ENCODE measurements at places on chromosomes 1 and 21. TPM values are rescaled to one million over a fixed set of nuclear protein-coding genes. Genes with fewer than 3 reads are reported as not detected.

- no peak overlapping the region for H3K27ac ChIP-seq
- no peak overlapping the region for H3K4me3 ChIP-seq
- no peak for DNase-seq
- H3K4me1 ChIP-seq: peaks cover 11% of the 10 kb centered on the region
These were observed 3.0 kb downstream of the TSPAN2 start for GRCh38 chr1:115086176-115086830.

DNA sequence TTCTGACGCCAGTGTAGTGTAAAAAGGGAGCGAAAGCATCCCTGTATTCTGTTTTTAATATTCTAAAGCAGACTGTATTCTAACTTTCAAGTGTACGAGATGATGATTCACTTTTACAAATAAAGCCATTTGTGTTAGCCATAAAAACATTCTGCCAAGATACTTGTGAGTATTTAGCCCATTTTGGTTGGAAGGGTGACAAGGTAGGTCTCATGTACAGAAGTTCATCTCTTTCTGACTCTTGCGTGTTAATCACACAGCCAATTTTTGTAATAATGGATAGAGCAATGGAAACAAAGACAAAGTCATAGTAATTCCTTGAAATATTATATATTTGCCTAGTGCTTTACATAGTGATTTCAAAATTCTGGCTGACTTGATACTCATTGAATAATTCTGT is 125.3 kb upstream of the GREM2 start:
- no peak overlapping the region for H3K27ac ChIP-seq
- H3K4me1 ChIP-seq: no peaks in the 10 kb centered on the region
- H3K36me3 ChIP-seq: no peaks in the 10 kb centered on the region
- no peaks in the 10 kb centered on the region for H3K27me3 ChIP-seq

DNA sequence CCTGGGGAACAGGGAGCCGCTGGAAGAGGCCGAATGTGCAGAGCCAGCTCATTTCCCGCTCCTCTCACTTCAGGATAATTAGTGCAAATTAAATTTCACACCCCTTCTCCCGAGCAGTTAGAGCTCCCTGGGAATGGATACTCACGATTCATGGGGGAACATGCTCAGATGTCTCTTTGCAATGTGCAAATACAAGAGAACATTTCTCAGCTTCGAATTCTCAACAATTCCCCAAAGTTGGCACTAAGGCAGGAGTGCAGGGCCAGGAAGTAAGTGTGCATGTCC is 54.9 kb downstream of the CAMK2N1 start:
- no peak overlapping the region for H3K27ac ChIP-seq
- H3K27me3 ChIP-seq: peaks cover 33% of the 10 kb centered on the region
- no peak for DNase-seq

GRCh38 chr1:99968214-99968613 is 1.6 kb upstream of the SLC35A3 start:
- no peaks in the 10 kb centered on the region for H3K27me3 ChIP-seq
- H3K4me3 ChIP-seq: peak overlapping the region; percentile 56
- peaks cover 27% of the 10 kb centered on the region for H3K4me1 ChIP-seq
- H3K36me3 ChIP-seq: peaks cover 6% of the 10 kb centered on the region

GRCh38 chr1:94056171-94056570 is 64.8 kb downstream of the ABCA4 start:
- no peaks in the 10 kb centered on the region for H3K36me3 ChIP-seq
- peaks cover 15% of the 10 kb centered on the region for H3K27me3 ChIP-seq
- no peak overlapping the region for H3K27ac ChIP-seq
- no peaks in the 10 kb centered on the region for H3K4me1 ChIP-seq

GRCh38 chr1:211376807-211377470 is 50.3 kb downstream of the TRAF5 start:
- H3K4me3 ChIP-seq: no peak overlapping the region
- H3K27me3 ChIP-seq: no peaks in the 10 kb centered on the region
- H3K27ac ChIP-seq: peak overlapping the region; percentile 7
- DNase-seq: no peak
- H3K36me3 ChIP-seq: peaks cover 49% of the 10 kb centered on the region

DNA sequence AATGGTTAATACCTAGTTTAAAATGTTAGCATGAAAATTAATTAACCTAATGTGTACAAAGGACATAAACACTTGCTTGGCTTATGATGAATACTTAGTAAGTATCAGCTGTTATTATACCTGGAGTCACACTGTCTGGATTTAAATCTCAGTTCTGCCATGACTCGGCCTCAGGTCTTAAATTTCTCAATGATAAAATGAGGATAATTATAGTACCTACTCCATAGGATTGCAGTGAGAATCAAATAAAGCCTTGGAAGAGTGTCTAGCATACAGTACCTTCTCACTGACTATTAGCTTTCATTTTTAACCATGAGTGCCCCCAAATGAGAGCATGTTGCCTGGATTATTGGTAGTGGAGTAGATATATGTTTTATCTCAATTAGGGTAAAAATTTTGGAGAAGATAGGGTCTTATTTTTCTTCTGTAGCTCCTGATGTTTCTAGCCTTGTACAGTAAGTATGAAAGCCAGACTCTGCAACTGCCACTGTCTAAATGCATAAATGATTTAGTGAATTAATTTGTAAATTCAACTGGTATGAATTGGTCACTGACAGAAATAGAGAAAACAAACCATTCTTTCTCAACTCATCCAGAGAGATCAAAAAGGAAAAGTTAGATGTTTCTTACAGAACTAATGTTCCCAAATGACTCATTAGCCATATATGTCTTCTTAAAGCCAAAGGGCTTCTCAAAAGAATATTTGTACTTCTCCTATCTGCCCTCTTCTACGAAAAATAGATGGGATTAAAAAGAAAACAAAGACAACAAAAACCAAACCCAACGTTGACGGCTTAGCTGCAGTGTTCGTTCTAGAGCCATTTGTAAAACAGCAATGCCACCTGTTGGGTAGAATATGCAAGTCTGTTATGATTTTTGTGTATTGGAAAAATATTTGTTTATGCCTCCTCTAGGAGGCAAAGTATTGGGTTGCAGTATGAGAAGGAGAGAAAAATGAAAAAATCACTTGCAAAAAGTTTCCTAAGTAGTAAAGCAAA is 53.8 kb upstream of the MROH9 start:
- no peak overlapping the region for H3K27ac ChIP-seq
- no peaks in the 10 kb centered on the region for H3K27me3 ChIP-seq
- H3K4me1 ChIP-seq: no peaks in the 10 kb centered on the region
- no peak overlapping the region for H3K4me3 ChIP-seq
- no peak for DNase-seq

- DNase-seq: no peak
- H3K36me3 ChIP-seq: no peaks in the 10 kb centered on the region
- peaks cover 14% of the 10 kb centered on the region for H3K4me1 ChIP-seq
- H3K27ac ChIP-seq: no peak overlapping the region
These were observed 82.3 kb downstream of the TM2D1 start for GRCh38 chr1:61642475-61643232.

DNA sequence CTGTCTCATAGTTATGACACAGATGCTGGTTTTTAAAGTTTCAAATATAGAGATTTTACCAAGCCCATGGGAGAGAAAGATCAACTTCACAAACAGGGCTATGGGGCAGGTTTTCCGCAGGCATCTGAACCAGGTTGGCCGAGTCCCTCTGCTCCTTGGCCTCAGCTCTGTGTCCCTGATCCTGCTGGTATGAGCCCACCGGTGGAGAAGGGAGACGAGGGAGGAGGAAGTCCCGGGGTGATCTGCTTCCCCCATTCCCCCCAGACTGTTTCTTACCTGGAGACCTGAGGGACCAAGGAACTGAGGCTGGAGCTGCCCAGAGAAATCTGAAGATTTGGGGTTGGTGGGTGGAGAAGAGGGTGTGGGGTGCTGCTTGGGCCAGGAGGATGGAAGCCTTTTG is 28.9 kb upstream of the BTG2 start:
- H3K27ac ChIP-seq: no peak overlapping the region
- DNase-seq: no peak
- no peak overlapping the region for H3K4me3 ChIP-seq
- peaks cover 81% of the 10 kb centered on the region for H3K4me1 ChIP-seq
- H3K36me3 ChIP-seq: no peaks in the 10 kb centered on the region

DNA sequence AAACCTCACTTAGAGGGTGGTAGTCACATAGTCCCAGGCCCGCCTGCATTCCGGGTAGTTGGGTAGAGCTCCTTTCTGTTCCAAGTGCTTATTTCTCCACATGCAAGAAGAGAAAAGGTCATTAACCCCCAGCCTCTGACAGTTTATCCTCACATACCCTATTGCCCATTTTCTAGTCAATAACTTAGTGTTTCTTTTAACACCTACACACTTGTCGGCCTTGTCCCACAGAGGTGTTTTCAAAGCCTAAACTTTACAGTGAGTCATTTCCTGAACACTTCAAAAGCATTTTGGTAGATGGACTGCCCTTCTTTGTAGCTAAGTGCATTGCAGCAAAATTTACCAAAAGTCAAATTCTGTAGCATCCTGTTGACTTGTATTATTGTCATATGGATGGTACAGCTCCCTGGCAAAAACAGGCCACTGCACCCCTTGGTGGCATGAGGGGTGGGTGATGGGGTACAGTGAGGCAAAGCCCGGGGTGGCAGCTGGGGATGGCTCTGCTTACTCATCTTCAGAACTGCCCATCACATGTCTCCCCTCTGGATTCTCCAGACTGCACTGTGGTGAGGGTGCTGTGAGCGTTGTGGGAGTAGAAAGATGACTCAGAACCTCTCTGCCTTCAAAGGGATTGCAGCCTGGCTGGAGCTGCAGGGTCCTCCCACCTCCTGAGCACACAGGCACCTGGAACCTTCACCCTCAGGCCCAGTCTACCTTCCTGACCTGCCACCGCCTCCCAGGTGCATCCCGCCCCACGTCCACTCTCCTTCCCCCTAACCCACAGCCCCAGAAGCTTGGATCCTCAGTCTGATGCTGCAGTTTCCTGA is 45.8 kb upstream of the DMRTB1 start:
- no peak for DNase-seq
- H3K27me3 ChIP-seq: peaks cover 15% of the 10 kb centered on the region
- H3K4me1 ChIP-seq: no peaks in the 10 kb centered on the region

- H3K27me3 ChIP-seq: no peaks in the 10 kb centered on the region
- H3K27ac ChIP-seq: peak overlapping the region; percentile 81
- peaks cover 75% of the 10 kb centered on the region for H3K36me3 ChIP-seq
- H3K4me3 ChIP-seq: peak overlapping the region; percentile 19
These were observed 8.3 kb downstream of the CNR2 start for GRCh38 chr1:23904748-23905357.

DNA sequence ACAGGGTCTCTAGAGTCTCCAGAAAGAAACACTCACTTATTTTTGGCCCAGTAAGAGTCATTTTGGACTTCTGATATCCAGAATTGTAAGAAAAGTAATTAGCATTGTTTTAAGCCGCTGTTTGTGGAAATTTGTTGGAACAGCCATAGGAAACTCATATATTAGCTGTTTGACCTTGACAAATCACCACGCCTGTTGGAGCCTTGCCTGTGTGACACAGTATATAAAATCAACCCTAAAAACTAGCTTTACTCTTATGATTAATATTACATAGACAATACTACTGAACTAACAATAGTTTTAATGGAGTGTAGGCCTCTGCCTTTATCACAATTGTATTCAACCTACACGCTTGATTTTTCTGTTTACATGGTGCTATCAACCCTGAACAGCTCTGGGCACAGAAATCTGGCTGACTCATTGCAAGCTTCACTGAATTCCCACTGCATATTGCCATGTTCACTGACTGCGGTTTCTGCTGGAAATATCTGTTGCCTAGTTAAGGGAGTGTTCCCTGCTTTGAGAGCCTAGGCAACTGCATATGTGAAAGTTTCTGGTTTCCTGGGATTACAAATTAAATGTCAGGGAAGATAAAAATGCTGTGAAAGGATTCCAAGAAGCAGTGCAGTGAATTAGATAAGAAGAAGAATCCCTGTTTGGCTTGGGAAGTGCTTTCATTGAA is 419.5 kb upstream of the DEPDC1 start:
- no peak overlapping the region for H3K27ac ChIP-seq
- H3K4me1 ChIP-seq: no peaks in the 10 kb centered on the region
- no peak for DNase-seq
- H3K36me3 ChIP-seq: no peaks in the 10 kb centered on the region

- peaks cover 1% of the 10 kb centered on the region for H3K27me3 ChIP-seq
- no peak overlapping the region for H3K27ac ChIP-seq
- H3K4me3 ChIP-seq: no peak overlapping the region
- no peak for DNase-seq
These were observed 41.3 kb downstream of the CYP2J2 start for GRCh38 chr1:59885160-59885832.

DNA sequence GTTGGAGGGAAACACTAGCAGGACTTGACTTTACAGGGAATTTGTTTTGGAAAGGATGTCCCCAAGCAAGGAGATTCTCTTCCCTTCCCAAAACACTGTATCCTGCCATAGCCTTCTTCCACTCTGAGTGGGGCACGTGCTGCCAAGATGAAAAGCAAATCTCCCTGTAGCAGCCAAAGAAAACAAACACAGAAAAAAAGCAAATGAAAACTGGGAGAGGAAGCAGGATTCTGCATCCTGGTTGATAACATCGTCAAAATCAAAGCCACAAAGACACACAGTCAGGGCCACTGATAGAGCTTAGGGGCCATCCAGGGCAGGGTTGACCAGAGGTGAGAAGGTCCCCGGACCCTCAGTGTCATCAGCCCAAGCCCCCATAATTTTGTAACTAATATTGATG is 16.0 kb upstream of the MTARC2 start:
- no peaks in the 10 kb centered on the region for H3K36me3 ChIP-seq
- no peak for DNase-seq
- H3K27me3 ChIP-seq: no peaks in the 10 kb centered on the region
- peaks cover 22% of the 10 kb centered on the region for H3K4me1 ChIP-seq

The LMOD1 gene
- total RNA-seq: not detected

The RGS1 gene
- 52.9 TPM for total RNA-seq

The C1orf210 gene
- not detected for total RNA-seq

The THEM5 gene
- total RNA-seq: not detected

The REN gene
- not detected for total RNA-seq
